ENCODE measurements at places on chromosomes 1 and 21.

DNA sequence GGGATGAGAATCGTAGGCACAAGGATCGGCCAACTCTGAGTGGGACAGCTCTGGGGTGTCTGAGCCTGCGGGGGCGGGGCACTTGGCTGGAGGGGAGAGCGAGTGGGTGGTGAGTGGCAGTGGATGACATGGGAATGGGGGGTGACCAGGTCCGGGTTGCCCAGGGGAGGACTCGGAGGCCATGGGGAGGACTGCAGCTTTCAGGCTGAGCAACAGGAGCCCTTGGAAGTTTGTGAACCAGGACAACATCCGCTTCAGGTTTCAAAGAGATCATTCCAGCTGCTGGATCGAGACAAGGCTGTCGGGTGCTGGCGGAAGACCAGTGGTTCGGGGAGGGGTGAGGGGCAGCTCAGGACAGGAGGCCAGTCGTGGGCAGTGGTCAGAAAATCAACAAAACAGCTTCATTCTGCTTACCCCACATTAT is 124.4 kb upstream of the IRF2BP2 start:
- no peak for DNase-seq

DNA sequence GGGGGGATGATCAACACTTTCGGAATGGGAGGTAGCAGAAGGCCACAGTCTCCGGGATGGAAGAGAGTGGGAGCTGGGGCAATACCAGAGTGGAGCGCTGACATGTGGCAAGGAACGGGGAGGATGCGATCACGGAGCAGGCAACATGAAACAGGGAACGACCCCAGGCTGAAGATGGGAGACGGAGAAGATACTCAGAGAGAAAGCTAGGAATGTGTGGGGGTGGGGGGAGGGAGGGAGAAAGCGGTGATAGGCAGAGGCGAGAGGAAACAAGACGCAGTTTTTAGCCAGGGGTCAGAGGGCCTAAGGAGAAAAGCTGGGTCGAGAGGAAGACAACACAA is 577 bp downstream of the RAB3GAP2 start:
- peak; percentile 0 for DNase-seq

GRCh38 chr1:205037539-205037938 is 5.5 kb upstream of the CNTN2 start:
- DNase-seq, result no peak

DNA sequence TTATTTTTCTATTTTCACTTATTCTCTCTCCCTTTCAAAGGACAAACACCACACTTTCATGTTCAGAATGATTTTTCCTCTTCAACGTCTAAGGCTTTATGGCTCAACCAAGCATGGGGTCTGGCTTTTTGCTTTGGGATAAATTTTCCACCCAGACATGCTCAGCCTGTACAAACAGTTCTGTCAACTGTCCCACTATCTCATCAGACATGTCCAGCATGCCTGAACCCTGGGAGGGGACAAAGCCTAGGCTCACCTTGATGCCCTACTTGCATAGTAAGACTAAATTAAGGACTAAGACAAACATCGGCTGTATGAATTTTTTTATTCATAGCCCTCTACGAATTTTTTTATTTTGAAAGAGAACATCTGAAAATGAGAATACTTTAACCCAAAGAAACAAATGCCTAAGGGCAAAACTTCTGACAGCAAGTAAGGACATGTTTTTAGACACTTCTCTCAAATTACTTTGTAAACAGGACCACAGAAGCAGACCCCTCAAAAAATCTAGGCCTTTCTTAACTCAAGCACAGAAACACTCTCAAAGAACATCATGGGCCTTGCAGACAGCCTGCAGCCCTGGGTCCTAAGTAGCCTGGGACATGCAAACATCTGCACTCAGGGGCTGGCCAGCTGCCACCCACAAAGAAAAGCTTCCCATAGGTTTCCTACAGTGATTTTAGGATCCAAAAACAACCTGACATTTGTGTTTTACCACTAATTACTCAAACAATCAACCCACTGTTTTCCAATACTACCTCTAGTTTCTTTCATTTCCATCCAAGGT is 72.3 kb upstream of the PALMD start:
- no peak for DNase-seq

DNA sequence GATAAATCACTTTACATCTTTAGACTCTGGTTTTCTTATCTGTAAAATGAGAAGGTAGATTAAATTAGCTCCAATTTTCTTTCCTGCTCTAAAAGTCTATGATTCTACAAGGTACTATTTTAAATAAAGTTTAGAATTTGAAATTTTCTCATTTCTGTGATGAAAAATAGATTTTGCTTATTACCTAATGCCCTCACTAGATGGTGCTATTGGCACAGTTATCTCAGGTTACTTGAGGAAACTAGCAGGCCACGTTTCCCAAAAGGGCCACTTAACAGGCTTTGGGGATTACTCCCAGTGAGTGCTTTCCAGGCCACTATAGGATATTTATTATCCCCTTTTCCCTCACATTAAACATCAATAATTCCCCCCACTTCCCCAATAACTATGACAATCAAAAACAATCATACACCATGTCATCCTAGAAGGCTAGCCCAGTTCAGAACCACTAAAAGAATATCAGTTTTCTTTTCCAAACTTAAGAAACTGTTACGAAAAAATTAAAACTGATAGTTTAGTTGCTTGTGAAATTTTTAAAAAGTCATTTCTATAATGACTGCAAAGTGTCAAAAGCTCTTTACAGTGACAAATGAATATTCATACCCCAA is 30.6 kb downstream of the OMA1 start:
- peak; percentile 69 for DNase-seq

GRCh38 chr1:53165408-53165961 is 23.0 kb upstream of the SLC1A7 start:
- no peak for DNase-seq

- no peak for DNase-seq
These were observed 168.1 kb upstream of the BEND5 start for GRCh38 chr1:48944811-48945210.

DNA sequence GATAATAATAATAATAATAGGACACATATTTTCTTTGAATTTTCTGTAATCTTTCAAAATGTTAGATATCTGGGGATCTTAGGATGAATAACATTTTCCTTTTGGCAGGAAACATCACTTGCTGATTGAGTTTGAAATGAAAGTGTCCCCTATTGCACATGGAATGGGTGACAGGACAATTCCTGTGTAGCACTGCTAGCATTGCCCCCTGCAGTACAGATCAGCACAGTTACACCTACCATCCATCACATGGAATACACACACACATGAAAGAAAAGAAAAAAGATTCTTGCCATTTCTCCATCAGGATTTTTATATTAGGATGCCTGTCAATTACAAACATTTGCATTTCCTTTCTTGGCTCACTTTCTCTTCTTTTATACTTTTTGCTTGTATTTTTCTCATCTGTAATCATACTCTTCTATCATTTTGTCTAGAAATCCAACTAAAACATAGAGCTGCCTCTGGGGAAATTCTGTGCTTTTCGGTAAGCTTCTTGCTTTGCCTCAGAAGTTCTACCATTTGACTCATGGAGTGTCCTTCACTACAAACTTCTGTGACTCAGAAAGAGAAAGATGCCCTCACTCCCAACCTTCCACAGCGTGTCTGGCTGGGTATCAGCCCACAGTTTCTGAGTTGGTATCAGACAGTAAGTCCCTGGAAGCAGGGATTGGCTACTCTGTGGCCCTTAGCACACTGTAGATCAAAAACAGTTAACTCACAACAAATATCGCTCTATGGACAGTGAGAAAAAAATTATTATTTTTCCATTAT is 641.2 kb downstream of the PTPRC start:
- DNase-seq, result no peak

- no peak for DNase-seq
These were observed 45.4 kb downstream of the ELAPOR1 start for GRCh38 chr1:109159326-109159725.

DNA sequence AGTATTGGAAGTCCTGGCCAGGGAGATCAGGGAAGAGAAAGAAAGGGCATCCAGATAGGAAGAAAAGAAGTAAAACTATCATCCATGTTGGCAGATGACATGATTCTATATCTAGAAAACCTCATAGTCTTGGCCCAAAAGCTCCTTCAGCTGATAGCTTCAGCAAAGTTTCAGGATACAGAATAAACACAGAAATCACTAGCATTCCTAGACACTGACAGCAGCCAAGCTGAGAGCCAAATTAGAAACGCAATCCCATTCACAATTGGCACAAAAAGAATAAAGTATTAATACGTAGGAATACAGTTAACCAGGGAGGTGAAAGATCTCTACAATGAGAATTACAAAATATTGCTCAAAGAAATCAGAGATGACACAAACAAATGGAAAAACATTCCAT is 44.6 kb downstream of the ZFYVE9 start:
- DNase-seq, result no peak

DNA sequence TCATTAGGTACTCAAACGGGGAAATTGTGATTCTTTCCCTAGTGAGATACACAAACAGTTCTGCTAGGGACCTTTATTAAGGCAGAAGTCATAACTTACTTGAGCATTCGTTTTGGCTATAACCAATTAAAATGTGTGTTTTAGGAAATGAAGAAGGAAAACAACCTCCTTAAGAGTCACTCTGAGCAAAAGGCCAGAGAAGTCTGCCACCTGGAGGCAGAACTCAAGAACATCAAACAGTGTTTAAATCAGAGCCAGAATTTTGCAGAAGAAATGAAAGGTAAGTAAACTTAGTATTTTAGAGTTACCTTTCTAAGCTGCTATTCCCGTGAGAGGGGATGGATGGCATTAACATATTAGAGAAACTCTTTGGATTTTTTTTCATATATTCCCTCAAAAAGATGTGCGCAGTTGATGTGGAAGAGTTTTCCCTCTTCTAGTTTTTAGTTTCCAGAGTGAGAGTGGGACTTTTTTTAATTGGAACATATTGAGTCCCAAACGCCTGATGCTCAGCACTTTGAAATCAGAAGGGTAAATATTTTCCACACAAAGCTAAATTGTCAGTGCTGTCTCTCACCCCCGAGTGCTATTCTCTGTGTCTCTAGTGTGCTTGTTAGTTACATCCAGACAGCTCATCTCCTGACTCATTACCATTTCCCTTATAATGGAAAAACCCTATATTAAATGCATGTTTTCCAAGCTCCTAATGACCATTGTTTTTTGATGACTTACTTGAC is 34.9 kb downstream of the CENPF start:
- no peak for DNase-seq

GRCh38 chr1:5508669-5509330 is 483.4 kb downstream of the NPHP4 start:
- DNase-seq, result no peak

DNA sequence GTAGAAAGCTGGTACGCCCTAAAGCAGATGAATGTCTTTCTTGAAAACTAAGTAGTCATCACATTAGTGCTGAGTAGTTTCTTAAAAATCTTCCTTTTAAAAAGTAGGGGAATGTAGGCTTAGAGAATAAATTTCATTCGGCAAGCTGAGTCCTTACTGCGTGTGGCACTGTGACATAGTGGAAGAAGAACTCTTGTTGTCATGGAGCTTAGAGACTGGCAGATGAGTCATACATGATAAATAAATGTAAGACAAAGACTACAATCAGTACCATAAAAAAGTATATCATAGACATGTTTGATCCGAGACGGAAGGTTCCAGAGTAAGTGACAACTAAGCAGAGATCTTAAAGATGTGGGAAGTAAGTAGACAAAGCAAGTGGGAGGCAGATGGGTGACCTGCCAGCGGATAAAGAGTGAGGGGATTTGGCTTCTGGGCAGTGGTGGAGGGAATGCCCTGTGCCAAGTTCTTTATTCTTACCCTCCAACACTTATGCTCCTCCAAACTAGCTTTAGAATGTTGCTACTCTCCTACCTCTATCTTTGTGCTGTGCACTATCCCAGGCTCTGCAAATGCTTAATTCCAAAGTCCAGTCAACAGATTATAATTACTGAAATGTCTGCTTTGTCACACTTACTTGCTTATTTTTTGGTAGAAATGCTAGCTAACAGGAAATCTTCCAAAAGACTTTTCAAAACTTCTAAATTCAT is 608.5 kb upstream of the USP24 start:
- no peak for DNase-seq

DNA sequence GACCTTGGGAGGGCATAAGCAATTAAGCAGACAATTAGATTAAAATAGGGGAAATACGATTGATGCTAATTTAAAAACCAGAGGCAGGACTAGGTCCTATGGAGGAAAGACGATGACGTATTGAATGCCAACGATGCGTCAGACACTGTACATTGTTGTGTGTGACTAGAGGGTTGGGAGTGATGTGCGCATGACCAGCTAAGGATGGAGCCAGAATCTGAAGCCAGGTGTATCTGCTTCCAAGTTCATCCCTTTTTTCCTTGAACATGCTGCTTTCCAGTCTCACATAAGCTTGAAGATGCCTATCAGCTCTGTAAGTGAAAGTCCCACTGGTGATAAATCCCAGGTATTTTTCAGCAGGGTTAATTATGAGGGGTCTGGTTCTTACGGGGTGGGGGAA is 576.2 kb downstream of the MATN1 start:
- DNase-seq, result no peak

GRCh38 chr1:44696789-44697345 is 22.4 kb downstream of the ARMH1 start:
- no peak for DNase-seq

GRCh38 chr1:28118640-28119307 is 30.4 kb upstream of the EYA3 start:
- DNase-seq, result no peak

DNA sequence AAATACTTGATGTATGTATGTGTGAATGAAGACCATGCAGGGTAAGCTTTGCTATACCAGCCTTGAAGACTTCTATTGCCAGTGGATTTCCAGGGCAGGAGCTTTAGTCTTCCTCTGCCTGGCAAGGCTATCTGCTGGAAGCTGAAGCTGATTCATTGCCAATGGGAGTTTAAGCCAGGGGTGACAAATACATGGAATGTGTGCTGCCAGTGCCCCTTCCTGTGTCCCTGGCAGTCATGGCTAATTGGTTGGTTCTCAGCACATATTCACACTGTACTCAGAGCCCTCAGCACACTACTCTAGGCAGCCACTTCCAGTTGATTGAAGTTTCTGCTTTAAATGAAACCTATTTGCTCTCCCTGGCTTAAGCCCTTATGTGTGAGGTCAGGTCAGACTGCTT is 1.5 kb downstream of the ZSCAN20 start:
- no peak for DNase-seq

DNA sequence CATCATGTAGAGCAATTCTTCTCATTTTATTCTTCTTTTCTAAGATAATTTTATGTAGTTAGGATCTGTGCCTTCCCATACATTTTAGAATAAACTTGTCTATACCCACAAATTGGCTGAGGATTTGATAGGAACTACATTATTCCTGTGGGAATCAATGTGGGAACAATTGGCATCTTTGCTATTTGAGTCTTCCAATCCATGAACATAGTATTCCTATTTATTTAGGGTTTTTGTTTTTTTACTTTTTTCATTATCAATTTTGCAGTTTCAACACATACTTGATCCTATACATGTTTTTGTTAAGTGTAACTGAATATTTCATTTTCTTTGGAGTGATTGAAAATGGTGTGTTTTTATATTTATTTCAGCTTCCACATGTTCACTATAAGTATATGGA is 8.1 kb upstream of the WNT9A start:
- no peak for DNase-seq

- DNase-seq, result no peak
These were observed 666.7 kb upstream of the ADAMTS5 start for GRCh38 chr21:27633631-27634030.
